CD8-positive, alpha-beta memory T cell (primary cell): ENCODE measurements at places on chromosomes 3 and 15. TPM values are rescaled to one million over a fixed set of nuclear protein-coding genes. Genes with fewer than 3 reads are reported as not detected.
A peak's percentile ranks its signal among the peaks of the same experiment; 100 is the strongest.

DNA sequence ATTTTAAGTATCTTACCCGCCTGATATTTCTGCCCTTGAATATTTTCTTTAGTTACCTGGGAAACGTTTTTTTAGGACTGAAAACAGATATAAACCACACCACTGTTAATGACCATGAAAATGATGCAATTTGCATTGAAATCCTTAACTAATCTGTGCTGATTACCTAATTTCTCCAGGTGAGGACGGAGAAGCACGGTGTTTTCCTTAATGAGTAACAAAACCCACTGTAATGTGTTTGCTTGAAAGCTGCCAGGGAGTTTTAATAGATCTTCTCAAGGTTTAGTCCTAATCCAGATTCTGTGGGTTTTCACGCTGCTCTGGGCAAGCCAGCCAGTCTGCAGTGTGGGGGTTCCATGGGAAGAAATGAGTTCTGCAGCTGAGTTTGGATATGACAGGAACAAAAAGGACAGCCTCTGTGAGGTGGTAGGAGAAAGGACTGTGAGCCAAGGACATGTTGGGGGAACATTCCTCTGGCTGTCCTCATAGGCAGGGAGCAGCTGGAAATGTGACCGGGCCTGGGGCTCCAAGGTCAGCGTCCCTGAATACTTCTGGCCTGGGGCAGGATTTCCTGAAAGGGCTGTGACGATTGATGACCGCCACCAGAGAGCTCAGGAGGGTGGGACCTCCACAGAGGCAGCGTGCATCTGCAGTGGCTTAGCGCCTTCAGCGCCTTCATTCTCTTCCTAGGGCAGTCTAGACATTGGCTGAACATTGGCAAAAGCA is 18.6 kb downstream of the THSD4 start:
- H3K27me3 ChIP-seq, result no peaks in the 10 kb centered on the region
- DNase-seq, result no peak
- H3K36me3 ChIP-seq, result no peaks in the 10 kb centered on the region
- no peak overlapping the region for H3K4me3 ChIP-seq
- no peak overlapping the region for H3K27ac ChIP-seq

- H3K27ac ChIP-seq, result no peak overlapping the region
- H3K4me3 ChIP-seq, result no peak overlapping the region
- H3K4me1 ChIP-seq, result no peaks in the 10 kb centered on the region
- H3K36me3 ChIP-seq, result no peaks in the 10 kb centered on the region
- no peaks in the 10 kb centered on the region for H3K27me3 ChIP-seq
Observed at GRCh38 chr15:91776104-91776503, 77.4 kb upstream of the SLCO3A1 start.

DNA sequence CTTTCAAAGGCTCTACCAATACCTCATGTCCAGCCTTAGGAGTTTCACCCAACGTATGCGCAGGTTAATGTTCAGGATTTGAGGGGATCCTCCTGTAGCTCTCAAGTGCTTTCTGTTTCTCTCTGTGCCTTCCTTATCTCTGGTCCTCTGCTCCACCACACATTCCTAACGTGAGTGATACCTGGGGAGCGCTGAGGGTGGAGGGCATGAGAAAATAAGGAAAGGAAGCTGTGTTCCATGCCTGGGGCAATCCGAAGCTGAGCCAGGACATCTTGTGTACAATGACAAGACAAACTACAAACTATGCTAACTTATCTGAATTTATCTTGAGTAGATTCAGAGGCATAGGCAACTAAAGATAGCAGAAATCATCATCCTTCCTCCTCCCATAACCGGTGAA is 136.4 kb downstream of the SST start:
- H3K27me3 ChIP-seq, result no peaks in the 10 kb centered on the region
- H3K36me3 ChIP-seq, result no peaks in the 10 kb centered on the region
- H3K4me1 ChIP-seq, result no peaks in the 10 kb centered on the region
- no peak overlapping the region for H3K27ac ChIP-seq
- H3K4me3 ChIP-seq, result no peak overlapping the region

GRCh38 chr15:37764733-37765191 is 169.7 kb upstream of the TMCO5A start:
- H3K36me3 ChIP-seq, result no peaks in the 10 kb centered on the region
- H3K27me3 ChIP-seq, result no peaks in the 10 kb centered on the region
- H3K4me1 ChIP-seq, result peaks cover 4% of the 10 kb centered on the region
- H3K4me3 ChIP-seq, result no peak overlapping the region

DNA sequence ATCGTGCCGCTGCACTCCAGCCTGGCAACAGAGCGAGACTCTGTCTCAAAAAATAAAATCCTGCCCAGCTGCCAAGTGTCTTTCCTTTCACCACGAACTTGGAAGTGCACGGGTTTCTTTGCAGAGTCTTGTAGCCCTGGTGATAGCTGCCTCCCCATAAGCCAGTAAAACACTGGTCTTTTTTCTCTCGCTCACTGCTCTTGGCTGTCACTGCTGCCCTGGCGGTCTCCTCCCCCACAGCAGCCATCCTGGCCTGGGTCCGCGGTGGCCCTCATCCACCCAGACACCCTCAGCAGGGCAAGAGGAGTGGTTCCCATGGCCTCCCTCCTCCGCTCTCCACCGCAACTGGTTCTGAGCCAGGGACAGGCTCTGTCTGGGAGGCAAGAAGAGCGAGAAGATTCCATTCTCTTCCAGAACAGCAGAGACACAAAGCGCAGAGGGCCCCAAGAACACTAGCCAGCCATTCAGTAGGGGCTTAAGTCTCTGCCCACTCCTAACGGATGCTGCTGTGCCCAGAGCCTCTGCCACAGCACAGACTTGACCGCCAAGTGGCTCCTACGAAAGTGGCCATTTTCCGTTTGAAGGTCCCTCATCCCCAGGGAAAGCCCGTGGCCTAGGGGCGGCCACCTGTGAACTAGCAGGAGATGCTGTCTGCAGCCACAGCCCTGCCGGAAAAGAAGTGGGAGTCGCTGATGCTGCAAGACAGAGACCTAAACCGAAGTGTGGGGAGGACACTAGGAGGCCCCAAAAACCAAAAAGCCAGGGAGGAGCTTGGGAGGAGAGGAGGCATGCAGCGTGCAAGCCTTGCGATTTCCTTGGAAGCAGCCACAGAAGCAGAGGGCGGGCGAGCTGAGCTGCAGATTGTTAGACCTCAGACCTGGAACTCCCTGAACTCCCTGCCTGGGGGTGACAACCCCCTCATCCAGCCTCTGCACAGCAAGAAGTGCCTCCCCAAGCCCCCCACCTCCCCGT is 44.1 kb downstream of the KLHL25 start:
- peaks cover 10% of the 10 kb centered on the region for H3K4me1 ChIP-seq
- H3K36me3 ChIP-seq, result peaks cover 24% of the 10 kb centered on the region
- H3K27me3 ChIP-seq, result no peaks in the 10 kb centered on the region
- no peak overlapping the region for H3K4me3 ChIP-seq
- no peak for DNase-seq

DNA sequence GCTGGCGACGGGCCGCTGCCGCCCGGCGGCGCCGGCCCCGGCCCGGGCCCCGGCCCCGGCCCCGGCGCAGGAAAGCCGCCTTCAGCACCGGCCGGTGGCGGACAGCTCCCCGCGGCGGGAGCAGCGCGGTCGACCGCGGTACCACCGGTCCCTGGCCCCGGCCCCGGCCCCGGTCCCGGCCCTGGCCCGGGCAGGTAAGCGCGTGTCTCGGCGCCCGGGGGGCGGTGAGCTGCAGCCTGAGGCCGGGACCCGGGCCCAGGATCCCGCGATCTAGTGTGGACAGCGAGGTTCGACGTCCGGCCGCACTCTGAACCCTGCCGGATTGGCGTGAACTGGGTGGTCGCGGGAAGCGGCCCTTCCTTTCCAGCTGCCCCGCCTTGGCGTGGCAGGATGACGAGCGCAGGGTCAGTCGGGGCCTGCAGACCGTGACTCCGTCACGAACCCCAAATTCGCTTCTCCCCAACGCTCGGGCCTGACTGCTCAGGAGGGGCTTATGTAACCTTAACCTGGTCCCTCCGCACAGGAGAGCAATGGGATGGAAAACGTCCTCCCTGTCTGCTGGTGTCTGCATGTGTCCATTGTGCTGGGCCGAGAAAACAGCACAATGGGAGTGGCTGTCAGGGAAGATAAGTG is 472 bp downstream of the BSN start:
- H3K36me3 ChIP-seq, result no peaks in the 10 kb centered on the region
- no peak for DNase-seq
- no peak overlapping the region for H3K4me3 ChIP-seq

DNA sequence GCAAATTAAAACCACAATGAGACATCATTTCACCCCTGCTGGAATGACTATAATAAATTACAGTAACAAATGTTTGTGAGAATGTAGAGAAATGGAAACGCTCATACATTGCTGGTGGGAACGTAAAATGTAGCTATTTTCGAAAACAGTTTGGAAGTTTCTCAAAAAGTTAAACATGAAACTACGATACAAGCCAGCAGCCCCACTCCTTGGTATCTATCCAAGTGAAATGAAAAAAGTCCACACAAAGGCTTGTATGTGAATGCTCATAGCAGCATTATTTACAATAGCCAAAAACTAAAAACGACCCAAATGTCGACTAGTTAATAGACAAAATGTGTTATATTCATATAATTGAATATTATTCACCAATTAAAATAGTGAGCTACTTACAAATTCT is 22.9 kb upstream of the CFAP20DC start:
- H3K36me3 ChIP-seq, result no peaks in the 10 kb centered on the region
- H3K4me3 ChIP-seq, result no peak overlapping the region
- no peaks in the 10 kb centered on the region for H3K4me1 ChIP-seq
- DNase-seq, result no peak
- H3K27ac ChIP-seq, result no peak overlapping the region
- no peaks in the 10 kb centered on the region for H3K27me3 ChIP-seq

DNA sequence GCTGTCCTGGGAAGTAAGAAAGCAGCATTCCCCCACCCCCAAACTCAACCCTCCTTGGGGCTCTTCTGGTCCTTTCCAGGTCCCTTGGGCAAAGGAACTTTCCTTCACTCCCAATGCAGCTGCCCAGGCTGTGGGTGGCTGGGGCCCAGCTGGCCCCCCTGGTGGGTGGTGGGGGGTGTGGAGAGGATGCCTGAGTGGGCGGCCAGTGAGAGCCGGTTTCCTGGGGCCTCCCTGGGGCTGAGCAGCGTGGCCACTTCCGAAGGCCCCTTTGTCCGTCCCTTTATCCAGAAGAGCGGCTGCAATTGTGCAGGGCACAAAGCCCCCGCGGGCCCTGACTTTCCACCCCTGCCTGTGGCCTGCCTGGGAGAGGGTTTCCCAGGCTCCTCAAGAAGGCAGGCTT is 61.0 kb downstream of the RHCG start:
- no peak for DNase-seq
- no peaks in the 10 kb centered on the region for H3K36me3 ChIP-seq
- H3K4me3 ChIP-seq, result no peak overlapping the region
- H3K27ac ChIP-seq, result no peak overlapping the region

DNA sequence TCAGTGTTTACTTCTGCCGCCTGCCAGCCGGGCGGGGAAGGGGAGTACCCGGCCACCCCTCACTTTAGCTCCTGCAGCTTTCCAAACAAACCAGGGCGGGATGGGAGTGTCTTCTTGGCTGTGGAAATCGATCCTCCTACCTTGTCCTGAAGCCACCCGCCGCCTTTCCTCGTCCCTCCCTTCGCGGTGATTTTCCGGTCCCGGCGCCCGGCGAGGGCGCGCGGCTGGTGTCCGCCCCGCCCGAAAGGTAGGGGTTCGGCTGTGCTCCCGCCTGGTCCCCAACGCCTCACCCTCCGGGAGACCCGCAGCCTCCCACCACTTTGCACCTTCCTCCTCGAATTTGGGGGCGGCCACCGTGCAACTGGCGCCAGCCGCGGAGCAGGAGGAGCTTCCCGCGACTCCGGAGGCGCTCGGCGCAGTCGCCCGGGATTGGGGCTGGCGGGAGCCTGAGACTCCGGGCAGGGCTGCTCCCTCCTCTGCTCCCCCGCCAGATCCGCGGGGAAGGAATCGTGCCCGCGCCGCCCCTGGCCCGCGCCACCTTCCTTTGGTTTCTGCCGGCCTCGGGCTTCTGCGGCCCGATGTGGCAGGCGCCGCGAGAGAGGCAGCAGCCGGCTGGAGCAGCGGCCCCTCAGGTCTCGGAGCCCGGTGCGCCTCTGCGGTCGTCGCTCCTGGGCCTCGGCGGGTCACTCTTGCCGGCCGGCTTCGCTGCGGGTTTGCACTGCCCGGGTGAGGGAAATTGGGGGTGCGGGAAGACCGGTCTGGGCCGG is 30.7 kb upstream of the ST3GAL6 start:
- H3K36me3 ChIP-seq, result no peaks in the 10 kb centered on the region
- DNase-seq, result no peak
- H3K27me3 ChIP-seq, result peaks cover 21% of the 10 kb centered on the region

DNA sequence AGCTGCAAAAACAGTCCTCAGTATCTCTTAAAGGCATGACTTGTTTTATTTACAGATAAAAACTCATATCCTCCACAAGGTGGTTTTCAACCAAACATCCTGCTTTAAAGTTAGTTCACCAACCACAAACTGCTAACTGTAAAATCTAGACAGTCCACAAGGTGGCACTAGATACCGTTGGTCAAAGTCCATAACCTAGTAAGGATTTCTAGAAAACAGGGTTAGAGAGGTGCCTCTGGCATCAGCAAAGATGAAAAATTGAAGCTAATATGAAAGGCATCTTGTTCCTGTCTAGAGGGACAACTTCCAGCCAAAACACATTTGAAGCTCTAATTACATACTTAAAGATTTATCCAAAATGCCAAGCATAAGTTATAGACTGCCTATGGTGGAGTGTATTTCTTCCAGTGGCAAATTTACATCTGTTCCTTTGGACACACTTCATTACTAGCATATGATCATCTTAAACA is 56.0 kb downstream of the ZMAT3 start:
- H3K4me1 ChIP-seq, result peaks cover 10% of the 10 kb centered on the region
- no peak overlapping the region for H3K4me3 ChIP-seq
- no peaks in the 10 kb centered on the region for H3K36me3 ChIP-seq
- DNase-seq, result peak; percentile 30

DNA sequence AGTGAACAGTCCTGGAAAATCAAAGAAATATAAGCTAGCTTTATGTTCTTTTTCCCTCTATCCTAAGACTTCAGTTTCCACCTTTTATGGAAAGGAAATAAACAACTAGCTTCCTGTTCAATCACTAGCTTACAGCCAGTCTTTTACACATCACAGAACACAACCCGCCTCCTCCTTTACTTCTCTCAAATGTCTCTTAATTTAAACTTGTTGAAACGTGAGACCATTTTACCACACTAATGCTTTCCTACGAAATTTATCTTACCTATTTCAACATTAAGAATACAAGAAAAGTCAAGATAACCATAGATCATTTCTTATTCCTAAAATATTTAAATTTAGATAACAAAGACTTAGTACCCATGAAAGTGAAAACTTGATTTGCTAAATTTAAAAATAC is 6.2 kb downstream of the PRTG start:
- no peak overlapping the region for H3K27ac ChIP-seq
- H3K27me3 ChIP-seq, result peaks cover 2% of the 10 kb centered on the region
- no peak overlapping the region for H3K4me3 ChIP-seq
- DNase-seq, result no peak
- no peaks in the 10 kb centered on the region for H3K36me3 ChIP-seq

GRCh38 chr3:128218548-128219257 is 65.4 kb downstream of the EEFSEC start:
- no peaks in the 10 kb centered on the region for H3K27me3 ChIP-seq
- no peak overlapping the region for H3K4me3 ChIP-seq
- no peak for DNase-seq
- H3K36me3 ChIP-seq, result no peaks in the 10 kb centered on the region

Gene CPLX3
- total RNA-seq, result not detected

Gene MAPK6
- total RNA-seq, result 97.6 TPM

Gene FBXL2
- total RNA-seq, result not detected

Gene WDR72
- not detected for total RNA-seq

Gene PIERCE2
- total RNA-seq, result 0.44 TPM

Gene TRA2B
- 305 TPM for total RNA-seq

Gene KLF15
- total RNA-seq, result 0.11 TPM

Gene CYP1A1
- total RNA-seq, result 2.4 TPM
